Kidney capillary endothelial cell (primary cell): ENCODE measurements at places on chromosomes 5 and 9.
A peak's percentile ranks its signal among the peaks of the same experiment; 100 is the strongest.

DNA sequence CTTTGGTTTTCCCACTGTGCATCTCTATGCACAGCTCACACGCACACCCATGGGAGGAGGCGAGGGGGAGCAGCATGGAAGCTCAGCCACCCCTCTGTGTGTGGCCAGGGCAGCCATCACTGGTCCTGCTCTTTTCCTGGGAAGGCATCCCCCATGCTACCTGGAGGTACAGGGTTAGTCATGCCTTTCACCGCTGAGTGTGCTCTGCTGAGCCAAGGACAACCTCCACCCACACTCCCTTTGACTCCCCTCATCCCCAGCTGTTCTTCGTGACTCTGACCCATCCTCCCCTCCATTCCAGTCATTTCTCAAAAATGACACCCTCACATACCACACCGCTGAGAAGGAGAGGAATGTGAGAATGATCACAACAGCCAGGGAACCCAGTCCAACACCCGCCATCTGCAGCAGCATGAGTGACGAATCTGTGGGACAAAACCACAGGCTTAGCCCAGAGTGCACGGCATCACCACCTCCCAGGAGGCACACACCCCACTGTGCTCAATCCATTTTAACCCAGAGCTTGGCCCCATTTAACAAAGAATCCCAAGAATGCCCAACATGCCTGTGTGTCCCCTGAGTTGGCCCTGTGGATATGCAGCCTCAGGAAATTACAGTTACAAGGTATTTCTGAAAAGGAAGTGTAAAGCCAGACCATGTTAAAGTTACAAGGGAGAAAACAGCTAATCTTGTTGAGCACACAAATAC, 133.4 kb downstream of the SUSD1 start:
- DNase-seq, result no peak

- DNase-seq, result no peak
Measured at GRCh38 chr9:130888146-130888885, 8.3 kb downstream of the QRFP start.

- no peak for DNase-seq
Measured at GRCh38 chr5:151812757-151813309, 41.1 kb downstream of the G3BP1 start.

GRCh38 chr9:19231126-19231903, 822 bp downstream of the DENND4C start:
- DNase-seq, result peak; percentile 8

DNA sequence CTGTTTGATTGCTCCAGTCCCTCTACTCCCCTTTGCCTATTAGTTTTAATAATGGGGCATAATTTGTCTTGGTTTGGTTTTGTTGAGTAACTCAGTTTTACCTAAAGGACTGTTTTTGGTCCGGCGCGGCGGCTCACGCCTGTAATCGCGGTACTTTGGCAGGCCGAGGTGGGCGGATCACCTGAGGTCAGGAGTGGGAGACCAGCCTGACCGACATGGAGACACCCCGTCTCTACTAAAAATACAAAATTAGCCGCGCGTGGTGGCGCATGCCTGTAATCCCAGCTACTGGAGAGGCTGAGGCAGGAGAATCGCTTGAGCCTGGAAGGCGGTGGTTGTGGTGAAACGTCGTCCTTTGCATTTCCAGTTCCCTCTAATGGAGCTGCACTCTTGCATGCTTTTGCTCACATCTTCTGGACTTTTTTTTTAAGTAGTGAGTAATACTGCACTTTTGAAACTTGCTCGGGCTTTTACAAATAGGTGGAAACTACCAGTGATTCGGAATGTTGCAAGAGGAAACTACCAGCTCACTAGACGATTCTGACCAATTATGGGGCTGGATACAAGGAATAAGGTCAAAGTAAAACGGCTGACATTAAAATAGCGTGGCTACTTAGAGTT, 721 bp upstream of the MAML1 start:
- DNase-seq, result peak; percentile 69

- no peak for DNase-seq
Measured at GRCh38 chr9:77018058-77018968, 1.1 kb upstream of the FOXB2 start.

DNA sequence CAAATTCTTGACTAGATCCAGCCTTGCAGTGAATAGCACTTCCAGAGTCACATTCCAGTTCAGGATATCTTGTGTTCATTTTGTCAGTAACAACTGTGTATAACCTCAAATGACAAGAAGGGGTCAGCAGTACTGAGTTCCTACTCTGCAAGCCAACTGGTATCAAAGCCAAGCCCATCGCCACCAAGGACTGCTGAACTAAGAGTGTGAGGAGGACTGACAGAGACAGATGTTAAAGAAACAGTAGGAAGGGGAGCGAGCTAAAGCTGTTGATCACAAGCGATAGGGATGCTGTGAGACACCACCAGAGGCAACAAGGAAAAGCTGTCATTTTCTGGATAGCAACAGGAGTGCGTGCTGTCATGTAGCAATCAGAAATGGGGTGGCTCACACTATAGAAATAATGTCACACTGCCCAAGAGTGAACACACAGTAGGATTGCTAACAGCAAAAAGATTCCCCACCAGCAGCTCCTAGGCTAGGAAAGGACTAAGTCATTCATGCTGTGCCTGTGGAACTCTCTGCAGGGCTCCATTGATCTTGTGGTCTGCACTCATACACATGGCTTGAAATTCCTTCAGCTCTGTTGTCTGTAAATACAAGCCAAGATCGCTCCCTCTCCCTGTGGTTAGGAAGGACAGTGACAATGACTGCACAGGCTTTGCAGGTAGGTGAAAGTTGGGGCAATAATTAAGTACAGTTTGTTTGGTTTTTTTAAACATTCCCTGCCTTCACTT, 658.6 kb downstream of the NR2F1-AS1 start:
- DNase-seq, result no peak

- DNase-seq, result no peak
Measured at GRCh38 chr5:163542771-163543170, 37.4 kb downstream of the MAT2B start.

GRCh38 chr9:112852741-112853504, 37.8 kb downstream of the SLC46A2 start:
- DNase-seq, result no peak

- DNase-seq, result no peak
Measured at GRCh38 chr9:110110154-110110553, 97.8 kb downstream of the C9orf152 start.

- no peak for DNase-seq
Measured at GRCh38 chr9:99573085-99573484, 248.6 kb upstream of the NR4A3 start.

DNA sequence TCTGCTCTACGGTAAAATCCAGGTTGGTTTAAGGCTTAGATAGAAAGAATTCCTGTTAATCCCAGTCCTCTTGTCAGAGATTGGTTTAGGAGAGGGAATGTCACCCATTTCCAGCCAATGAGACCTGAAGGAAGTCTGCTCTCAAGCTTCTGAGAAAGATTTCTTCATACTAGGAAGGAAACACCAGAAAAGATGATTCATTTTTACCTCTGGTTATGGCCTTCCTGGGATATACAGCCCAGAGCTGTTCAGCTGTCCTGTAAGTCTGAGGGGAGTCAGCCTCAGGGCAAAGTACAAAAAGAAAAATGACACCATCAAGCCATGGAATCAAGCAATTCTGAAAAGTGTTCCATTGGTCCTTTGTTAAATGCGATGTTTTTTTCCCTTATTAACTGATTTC, 18.6 kb upstream of the CFAP95 start:
- DNase-seq, result peak; percentile 55

- no peak for DNase-seq
Measured at GRCh38 chr5:3432135-3432534, 163.5 kb upstream of the IRX1 start.

DNA sequence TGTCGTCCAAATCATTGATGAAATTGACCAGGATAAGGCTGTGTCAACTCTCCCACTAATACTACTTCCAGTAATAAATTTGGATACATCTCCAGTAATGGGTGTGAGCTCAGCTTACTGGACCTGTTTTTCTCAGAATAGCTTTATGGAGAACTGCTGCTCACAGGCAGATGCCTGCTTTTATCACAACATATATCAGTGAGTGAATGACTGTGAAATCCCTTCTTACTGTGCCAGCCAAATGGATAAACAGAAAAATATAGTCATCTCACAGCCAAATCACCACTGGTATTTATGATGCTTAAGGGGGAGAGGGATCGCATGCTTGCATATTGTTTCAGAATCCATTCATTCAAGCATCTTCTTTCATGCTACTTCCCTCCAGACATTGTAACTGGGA, 148.4 kb upstream of the PAPPA start:
- no peak for DNase-seq

- no peak for DNase-seq
Measured at GRCh38 chr9:94821098-94821887, 94.8 kb downstream of the AOPEP start.

DNA sequence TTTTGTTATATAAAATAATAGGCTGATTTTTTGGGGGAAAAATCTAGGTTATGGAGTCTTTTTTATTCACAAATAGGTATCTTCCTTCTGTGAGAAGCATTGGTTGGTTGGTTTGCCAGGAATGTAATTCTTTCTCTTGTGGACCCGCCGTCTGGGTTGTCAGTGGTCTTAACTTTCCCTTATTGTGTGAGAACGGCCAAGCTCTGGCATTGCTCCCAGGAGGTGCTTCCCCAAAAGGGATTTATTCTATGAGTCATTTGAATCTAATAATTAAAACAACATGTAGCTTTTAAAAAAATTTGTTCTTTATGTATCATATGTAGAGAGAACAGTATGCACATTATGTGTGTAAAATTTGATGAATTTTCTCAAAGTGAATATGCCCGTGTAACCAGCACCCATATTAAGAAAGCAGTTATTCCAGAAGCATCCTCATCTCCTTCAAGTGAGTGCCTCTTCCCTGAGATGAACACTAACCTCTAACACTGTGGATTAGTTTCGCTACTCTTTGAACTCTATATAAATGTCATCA, 114.4 kb downstream of the MAST4 start:
- no peak for DNase-seq

DNA sequence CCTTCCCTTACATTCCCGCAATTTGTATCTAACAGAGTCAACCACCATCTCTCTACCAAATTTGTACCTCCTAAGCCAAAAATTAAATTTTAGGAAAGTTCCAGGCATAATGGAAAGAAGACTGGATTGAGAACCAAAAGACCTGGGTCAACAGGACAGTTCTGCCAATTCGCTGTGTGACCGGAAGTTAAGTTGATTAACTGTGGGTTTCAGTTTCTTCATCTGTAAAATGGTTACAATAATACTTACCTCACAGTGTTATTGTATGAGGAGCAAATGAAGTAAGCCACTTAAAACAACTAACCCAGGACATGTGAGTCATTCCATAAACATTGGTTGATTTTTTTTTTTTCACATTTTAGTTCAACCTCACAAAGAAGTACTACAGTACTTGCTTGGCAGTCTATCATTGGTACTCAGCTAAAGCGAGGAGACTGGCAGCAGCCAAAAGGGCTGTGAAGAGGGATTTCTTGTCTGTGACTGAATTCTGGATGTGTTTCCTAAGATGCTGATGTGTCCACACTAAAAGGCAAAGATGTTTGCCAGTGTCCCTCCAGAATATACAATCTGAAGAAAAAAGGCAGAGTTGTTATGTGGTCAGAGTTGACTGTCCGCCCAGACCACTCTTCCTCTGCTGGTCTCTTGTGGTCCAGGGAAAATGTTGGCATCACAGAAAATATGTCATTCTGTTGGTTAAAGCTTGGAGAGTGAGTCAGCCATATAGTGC, 198.6 kb downstream of the TLE1 start:
- DNase-seq, result no peak
